ENCODE measurements at places on chromosomes 5 and 9.

DNA sequence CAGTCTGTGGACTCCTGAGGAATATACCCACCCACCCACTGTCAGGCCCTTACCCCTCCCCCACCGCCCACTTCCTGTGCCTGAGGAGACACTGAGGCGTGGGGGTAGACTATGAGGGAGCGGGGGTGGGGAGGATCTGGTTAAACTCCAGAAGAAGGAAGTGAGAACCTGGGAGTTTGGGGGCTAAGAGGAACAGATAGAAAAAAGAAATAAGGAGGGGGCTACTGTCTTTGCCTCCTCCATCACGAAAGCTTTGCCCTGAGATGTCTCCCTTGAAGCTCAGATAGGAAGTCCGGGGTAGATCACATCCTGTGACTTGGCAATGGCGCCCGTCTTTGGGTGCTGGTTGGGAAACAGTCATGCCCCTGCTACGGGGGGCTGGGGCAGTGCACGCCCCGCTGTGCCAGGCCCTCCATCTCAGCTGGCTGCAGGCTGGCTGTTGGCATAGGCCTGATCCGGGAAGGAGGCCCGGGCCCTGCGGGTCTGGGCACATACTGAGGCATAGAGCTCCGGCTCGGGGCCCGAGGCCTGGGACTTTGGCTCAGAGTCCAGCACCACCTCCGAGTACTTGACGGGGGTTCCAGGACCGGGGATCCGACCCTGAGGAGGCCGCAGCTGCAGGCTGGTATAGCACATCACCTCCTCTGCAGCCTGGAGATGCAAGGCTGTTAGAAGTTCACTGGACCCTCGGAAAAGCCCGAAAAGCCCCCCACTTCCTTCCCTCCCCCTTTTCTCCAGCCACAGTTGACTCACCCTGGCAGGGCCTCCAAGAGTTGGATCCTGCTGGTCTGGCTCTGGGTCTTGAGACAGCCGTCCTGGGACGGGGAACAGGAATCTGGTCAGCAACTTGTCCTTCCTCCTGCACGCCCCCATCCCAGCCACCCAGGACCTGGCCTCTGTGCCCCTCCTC, 1.0 kb downstream of the SIT1 start:
- peak; percentile 70 for DNase-seq

- peak; percentile 60 for DNase-seq
Observed at GRCh38 chr9:133127340-133127981, 6.4 kb upstream of the RALGDS start.

DNA sequence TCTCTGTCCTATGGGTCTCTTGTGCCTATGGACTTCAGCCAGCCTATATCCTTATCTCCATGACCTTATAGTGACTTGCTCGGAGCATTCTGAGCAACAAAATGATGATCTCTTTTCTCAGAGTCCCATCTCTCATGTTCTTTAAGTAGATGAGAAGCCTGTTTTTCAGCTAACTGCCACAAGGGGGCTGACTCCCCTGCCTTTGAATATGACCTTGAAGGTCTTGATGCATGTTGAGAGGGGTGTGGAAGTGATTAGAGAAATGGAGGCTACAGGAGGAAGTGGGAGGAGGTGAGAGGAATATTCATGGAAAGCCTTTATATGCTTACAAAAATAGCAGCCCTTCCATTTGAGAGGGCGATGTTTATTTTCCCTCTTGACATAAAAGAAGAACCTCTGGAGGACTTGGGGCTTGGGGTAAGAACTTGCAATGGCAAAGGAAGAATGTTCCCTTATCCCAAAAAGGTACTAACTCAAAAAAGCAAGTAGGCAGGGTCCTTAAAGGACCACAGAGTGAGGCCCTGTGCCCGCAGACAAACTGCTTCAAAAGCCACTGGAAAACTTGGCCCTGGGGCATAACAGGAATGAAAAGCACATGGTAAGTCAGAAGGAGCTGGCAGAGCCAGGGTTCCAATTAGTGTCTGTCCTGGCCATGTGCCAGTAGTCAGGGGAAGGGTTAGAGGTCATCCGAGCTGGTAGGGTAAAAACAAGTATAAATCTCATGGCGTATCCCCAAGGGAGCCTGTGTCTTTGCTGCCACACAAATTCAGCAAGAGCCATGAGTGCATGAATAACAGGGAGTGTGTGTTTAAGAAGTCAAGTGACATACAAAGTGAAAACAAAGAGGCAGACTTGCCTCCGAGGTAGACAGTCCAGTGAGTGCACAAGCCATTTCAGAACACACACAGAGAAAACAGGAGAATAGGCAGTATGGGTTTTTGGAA, 39.1 kb downstream of the FGD3 start:
- DNase-seq: peak; percentile 76

GRCh38 chr5:170471551-170472178, 32.2 kb upstream of the KCNIP1 start:
- DNase-seq: no peak

DNA sequence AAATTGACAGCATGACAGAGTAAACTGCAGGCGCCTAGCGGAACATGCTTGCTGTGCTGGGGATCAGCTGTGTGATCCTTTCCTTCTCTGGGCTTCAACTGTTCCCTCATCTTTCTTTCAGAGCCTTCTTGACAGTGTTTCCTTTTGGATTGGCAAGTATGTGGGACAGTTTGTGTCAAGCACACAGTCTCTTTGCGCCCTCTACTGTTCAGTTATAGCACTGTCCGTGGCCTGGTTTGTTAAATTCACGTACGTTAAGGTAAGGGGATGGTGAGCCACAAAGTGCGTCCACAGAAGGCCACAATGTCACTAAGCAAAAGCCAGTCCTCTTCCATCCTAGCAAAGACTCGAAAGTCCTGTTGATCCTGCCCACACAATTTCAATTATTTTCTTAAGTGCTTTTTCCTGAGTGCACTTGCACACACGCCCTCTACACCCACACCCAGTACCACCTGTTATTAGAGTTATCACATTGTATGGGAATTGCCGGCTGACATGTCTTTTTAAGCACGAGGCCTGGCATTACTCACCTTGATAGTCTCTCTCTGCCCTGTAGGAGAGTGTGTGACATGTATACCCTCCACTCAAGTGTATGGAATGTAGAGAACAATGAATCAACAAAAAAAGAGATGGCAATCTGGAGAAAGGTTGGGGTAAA, 22.5 kb upstream of the PTPN3 start:
- DNase-seq: no peak

DNA sequence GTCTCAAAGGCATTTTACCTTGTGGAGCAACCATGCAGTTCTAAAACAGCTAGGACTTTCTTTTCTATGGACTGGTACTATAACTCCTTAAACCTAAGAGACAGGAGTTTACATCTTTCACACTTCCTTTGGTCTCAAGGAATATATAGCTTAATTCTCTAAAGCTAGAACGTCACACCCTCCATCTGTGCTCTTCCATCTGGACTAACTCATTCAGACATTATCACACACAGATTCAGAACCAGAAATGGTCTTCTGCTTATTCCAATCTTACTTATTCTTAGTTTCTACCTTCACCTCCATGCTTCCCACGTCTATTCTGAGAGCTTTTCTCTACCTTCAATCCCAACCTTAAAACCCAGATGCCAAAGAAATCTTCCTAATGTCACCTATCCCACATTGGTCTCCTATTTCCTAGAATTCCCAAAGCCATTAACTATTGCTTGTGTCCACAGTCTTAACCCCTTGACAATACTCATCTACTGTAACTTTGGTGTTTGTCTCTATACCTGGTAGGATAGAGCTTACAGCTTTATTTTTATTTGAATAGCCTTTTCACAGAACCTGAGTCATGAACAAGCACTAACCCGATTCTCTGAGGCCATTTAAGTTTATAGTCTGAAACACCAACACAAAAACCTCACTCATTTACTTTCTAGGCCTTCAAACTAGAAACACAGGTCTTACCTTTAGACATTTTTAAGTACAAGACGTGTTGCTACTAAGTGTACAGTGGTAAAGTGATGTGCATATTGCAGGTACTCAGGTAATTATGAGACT, 22.8 kb downstream of the CSNK1A1 start:
- DNase-seq: no peak

DNA sequence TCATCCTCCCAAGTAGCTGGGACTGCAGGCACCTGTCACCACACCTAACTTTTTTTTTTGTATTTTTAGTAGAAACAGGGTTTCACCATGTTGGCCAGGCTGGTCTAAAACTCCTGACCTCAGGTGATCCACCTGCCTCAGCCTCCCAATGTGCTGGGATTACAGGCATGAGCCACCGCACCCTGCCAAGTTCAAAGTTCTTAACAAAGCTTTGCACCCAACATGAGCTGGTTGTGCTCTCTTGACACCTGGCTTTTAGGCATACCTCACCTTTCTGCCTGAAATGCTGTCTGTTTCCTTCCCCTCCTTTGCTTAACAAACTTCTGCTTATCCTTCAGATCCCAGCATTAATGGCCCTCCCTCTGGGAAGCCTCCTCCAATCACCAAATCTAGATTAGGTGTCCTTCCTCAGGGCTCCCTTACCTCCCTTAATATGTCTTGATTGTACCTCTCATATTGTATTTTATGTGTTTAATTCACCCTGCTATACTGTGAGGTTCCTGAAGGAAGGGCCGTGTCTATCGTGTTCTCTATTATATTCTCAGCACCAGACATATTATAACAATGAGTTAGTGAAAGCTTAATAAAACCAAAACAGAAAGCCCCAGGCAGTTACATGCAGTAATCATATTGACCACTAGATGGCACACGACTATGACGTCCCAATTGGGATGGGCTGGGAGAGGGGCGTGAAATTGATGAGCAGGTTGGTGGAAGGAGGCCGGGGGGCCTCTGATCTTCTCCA, 62.9 kb upstream of the PPARGC1B start:
- peak; percentile 8 for DNase-seq

GRCh38 chr5:69468631-69469030, 24.0 kb upstream of the OCLN start:
- no peak for DNase-seq

GRCh38 chr9:119071636-119072035, 297.6 kb downstream of the BRINP1 start:
- no peak for DNase-seq

DNA sequence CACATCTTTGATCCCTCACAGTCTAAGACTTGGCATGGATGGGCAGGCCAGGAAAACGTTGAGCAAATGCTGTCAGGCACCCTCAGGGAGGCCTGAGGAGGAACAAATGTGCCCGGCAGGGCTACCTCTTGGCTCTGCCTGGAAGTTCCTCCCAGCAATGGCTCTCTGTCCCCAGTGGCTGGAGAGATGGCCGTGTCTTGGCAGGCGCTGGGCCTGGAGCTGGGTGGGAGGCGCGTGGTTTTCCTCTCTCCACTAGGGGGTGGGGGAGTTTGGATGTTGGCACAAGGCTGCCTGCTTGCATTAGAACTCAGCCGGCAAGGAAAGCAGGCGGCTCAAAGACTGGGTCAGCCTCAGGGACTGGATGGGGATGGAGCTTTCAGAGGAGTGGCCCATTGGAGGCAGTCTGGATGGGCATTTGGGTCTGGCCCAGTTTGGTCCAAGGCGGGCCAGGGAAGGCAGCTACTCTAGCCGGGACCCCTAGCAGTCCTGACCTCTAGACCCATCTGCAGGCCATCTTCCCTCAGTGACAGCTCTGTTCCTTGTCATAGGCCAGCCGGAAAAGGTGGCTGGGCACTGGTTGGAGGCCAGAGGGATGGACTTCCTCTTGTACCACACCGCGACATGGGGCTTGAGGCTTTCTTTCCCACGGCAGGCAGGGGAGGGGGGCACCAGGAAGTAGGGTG, 68.2 kb upstream of the STC2 start:
- no peak for DNase-seq

DNA sequence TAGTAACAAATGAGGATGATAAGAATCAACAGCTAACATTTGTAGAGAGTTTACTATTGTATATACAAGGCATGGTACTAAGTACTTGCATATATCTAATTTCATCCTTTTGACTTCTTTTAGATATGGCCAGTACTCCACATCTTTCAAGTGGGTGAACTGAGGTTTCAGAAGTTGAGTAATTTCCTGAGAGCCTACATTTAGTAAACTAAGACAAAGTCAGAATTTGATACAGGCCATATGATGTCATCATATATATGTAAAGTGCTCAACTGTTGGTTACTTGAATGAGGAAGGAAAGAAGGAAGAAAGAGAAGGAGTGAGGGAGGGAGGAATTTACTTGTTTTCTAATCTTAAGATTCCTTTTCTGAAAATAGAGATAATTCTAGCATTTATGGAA, 52.8 kb downstream of the GRIA1 start:
- no peak for DNase-seq

- no peak for DNase-seq
Observed at GRCh38 chr5:102087906-102088305, 208.2 kb downstream of the SLCO4C1 start.

GRCh38 chr9:6598249-6598725, 47.2 kb downstream of the GLDC start:
- no peak for DNase-seq

GRCh38 chr9:122204055-122204454, 24.7 kb downstream of the LHX6 start:
- DNase-seq: no peak

- DNase-seq: no peak
Observed at GRCh38 chr5:8114597-8115266, 245.8 kb downstream of the MTRR start.

- DNase-seq: no peak
Observed at GRCh38 chr9:124088476-124088837, 76.9 kb downstream of the LHX2 start.

DNA sequence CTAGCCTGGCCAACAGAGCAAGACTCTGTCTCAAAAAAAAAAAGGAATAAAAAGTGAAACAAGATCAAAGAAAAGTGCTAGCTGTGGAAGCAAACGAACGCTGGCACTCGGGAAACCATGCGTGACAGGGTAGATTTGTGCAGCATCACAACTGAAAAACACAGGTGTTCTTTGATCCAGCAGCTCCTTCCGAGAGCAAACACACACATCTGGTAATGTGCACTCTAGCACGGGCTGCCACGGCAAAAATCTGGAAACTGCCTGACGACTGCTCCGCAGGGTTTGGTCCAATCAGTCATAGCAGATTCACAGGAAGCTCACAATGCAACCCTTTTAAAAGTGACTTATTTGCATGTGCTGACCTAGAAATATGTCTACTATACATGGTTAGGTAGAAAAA, 80.0 kb downstream of the SYK start:
- DNase-seq: no peak

- DNase-seq: no peak
Observed at GRCh38 chr5:128199611-128200010, 116.0 kb downstream of the SLC12A2 start.

- DNase-seq: no peak
Observed at GRCh38 chr9:15469406-15469805, 41.4 kb downstream of the PSIP1 start.

- DNase-seq: peak; percentile 15
Observed at GRCh38 chr5:56412601-56413379, 179.7 kb upstream of the ANKRD55 start.

- no peak for DNase-seq
Observed at GRCh38 chr5:55411876-55412275, 104.1 kb downstream of the MTREX start.

All from CD4-positive, alpha-beta T cell treated with Interleukin-6 for 4 hours (primary cell).